ENCODE measurements at places on chromosomes 12 and 14.

DNA sequence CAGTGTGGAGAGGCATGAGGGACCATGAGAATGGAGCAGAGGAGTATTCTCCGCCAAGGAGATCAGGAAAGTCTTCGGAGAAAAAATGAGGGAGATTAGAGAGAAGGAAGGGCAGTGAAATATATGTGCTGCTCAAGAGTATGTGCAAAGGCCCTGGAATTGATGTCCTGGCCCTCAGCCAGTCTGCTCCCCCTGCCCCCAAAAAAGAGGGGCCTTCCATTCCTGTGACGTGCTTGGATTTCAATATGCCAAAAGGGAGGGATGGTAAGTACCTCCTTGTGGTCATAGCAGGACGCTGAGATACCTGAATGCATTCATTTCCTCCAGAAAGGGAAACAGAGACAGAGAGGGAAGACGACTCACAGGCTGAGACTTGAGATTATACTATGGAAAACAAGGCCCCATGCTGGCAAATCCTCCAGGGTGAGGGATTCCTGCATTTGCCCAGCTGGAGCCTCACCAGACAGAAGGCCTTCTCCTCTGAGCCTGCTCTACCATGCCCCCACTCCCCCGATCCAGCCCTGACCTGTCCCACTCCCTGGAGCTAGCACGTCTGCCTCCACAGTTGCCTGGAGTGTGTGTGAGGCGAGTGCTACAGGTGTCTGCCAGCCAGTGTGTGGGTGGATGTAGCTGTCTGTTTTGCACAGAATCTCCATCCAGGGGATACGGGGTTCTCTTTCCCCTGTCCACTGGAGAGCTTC is 3.9 kb upstream of the RARG start:
- DNase-seq: no peak

GRCh38 chr12:121060149-121061001 is 21.3 kb upstream of the OASL start:
- no peak for DNase-seq

DNA sequence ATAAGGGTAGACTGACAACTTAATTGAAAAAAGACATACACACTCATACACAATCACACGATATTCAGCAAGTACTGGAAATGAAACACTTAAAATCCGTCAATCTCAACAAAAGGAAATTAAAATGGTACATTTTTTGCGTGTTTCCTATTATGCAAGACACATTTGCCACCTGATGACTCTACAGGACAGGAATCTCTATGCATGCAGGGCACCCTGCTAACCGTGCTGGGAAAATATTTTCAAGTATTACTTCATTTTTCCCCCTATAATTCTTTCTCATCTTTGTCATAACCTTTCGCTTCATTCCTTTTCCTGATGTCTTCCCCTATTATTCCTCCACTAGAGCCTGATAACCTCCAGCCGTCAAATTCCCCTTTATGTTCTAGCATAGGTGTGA is 150.2 kb downstream of the TMEM132D start:
- peak; percentile 47 for DNase-seq

GRCh38 chr14:79514700-79515099 is 696.6 kb downstream of the DIO2 start:
- DNase-seq: peak; percentile 45

DNA sequence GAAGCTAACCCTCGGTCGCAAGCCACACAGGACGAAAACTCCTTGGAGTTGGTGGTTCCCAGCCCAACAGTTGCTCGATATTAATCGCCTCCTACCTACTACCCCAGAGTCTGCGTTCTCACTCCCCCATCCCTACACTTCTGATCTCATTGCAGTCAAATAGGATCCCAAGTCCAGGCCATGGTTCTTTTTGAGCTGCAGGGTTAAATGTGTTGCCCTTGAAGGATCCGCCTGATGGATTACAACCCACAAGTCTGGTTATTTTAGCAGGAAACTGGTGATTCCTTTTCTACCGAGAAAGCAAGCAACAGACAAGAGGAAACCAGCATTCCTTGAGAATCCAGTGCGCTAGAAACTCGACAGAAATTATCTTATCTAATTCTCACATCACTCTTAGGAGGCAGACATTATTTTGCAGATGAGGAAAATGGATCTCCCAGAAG is 785 bp upstream of the NIN start:
- DNase-seq: no peak

- DNase-seq: no peak
These were observed 156.5 kb upstream of the RMST start for GRCh38 chr12:97306147-97306546.

GRCh38 chr12:27015730-27016076 is 1.5 kb upstream of the TM7SF3 start:
- DNase-seq: no peak

- no peak for DNase-seq
These were observed 1168.3 kb downstream of the BCL11B start for GRCh38 chr14:98103705-98104104.

DNA sequence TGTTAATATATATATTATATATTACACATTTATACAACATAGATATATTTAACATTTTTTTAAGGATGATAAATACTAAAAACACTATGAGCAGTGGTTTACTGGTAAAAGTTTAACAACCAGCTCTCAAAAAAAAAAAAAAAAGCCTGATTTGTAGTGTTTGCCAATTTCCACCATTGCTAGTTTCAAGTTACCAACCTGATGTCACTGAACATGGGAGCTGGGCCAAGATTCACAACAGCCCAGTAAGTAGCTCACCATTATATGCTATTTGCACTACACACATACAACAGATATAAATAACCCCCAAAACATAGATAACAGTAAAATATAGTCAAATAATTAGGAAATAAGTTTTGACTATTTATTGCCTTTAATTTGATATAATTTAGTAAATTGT is 28.9 kb upstream of the TMX1 start:
- no peak for DNase-seq

- DNase-seq: no peak
These were observed 15.2 kb downstream of the GPR84 start for GRCh38 chr12:54349036-54349435.

GRCh38 chr12:78641837-78642423 is 222.6 kb upstream of the SYT1 start:
- DNase-seq: no peak

GRCh38 chr12:78446555-78446954 is 418.0 kb upstream of the SYT1 start:
- no peak for DNase-seq

- no peak for DNase-seq
These were observed 2.4 kb downstream of the ULK1 start for GRCh38 chr12:131896811-131897270.

DNA sequence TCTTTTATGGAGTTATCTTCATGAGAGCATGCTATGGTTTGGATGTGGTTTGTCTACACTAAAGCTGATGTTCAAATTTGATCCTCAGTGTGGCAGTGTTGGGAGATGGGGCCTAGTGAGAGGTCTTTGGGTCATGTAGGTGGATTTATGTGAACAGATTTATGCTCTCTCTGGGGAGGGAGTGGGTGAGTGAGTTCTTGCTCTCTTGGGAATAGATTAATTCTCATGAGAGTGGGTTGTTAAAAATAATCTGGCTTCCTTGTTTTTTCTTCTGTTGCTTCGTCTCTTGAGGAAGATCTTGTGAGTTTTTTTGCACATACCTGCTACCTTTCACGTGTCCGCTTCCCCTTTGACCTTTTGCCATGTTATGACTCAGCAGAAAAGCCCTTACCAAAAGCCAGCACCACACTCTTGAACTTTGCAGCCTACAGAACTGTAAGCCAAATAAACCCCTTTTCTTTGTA is 20.5 kb downstream of the DERA start:
- DNase-seq: no peak

DNA sequence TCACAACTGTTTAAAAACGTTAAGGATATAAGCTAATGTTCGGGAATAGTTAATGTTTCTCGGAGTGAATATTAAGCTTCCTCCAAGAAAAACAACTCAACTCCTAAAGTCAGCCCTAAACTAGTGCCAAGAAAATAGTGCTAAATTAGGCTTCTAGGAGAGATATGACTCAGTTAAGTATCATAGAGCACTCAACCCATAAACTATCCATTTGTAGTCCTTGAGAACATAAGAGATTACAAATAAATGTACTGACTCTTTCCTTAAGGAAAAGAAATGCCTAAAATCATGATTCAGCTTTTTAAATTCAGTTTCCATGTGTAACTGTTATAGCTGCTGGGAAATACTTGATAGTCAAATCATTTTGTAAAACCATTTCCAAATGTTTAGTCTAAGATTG is 117.1 kb downstream of the HMGA2 start:
- DNase-seq: peak; percentile 92

GRCh38 chr12:9106610-9107541 is 8.8 kb downstream of the A2M start:
- no peak for DNase-seq

- peak; percentile 93 for DNase-seq
These were observed 766.2 kb downstream of the FLRT2 start for GRCh38 chr14:86296173-86296572.

GRCh38 chr12:6135071-6135470 is 10.6 kb upstream of the VWF start:
- DNase-seq: no peak

GRCh38 chr14:68585690-68586089 is 207.2 kb downstream of the ZFP36L1 start:
- DNase-seq: peak; percentile 96

GRCh38 chr12:114405519-114406271 is at the start of gene TBX5:
TSS of gene TBX5 (minus strand) at chr12:114406144. CDS start at chr12:114403898, 2,246 bp downstream.
- DNase-seq: no peak

DNA sequence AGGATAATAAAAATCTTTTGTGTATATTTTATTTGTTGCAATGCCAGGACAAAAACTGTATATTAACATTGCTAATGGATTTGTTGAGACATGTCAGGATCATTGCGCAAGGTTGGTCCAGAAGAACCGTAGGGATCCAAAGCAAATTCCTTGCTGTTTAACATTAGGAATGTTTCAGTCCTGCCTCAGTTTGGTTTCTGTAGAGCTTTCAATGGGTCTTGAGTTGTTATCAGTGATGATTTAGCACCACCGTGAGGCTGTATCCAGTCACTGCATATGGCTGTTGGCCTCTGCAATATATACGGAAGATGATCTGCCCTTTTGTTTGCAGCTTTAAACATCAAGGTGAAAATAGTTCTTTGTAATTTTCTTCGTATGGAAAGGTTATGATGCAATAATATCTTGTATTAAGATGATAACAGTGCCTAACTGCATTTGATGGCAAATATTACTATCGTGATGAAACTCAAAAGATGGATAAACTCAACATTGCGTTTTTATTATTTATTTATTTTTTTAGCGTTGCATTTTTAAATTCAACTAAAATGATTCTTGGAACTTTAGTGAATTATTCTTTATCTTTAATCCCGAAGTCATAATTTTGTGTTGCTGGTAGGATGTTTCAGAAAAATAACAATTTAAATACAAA is 231.2 kb downstream of the AKAP6 start:
- DNase-seq: peak; percentile 70

DNA sequence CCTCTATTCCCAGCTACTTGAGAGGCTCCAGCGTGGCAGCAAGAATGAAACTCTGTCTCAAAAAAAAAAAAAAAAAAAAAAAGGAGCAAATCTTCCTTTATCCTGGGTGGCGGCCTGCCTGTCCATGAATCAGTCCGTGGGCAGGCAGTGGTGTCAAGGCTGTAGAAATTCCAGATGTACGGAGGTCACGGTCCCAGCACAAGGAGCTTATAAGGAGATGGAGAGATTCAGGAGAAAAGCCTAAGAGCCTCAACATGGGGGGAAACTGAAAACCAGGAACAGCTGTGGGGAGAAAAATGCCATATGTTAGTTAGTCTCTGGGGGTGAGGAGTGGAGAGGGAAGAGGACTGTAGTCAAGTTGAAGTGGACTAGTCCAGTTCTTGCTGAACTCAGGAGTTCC is 130.5 kb upstream of the CRY1 start:
- no peak for DNase-seq

DNA sequence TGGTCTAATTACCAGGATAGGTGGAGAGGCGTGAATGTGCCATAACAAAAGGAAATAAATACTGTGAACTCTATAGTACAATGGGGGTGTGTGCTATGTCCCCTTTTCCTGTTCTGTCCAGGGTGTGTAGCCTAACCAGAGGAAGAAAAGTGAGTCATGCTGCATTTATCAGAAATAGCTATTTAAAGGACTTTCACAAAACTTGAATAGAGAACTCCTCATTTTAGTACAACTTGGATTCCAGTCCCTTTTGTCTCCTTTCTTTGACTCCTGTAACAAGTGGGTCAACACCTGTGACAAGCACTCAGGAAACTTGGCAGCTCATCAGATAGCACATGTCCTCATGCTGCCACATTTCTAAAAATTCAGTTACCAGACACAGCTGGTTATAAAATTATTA is 123.4 kb downstream of the CCDC91 start:
- DNase-seq: no peak

DNA sequence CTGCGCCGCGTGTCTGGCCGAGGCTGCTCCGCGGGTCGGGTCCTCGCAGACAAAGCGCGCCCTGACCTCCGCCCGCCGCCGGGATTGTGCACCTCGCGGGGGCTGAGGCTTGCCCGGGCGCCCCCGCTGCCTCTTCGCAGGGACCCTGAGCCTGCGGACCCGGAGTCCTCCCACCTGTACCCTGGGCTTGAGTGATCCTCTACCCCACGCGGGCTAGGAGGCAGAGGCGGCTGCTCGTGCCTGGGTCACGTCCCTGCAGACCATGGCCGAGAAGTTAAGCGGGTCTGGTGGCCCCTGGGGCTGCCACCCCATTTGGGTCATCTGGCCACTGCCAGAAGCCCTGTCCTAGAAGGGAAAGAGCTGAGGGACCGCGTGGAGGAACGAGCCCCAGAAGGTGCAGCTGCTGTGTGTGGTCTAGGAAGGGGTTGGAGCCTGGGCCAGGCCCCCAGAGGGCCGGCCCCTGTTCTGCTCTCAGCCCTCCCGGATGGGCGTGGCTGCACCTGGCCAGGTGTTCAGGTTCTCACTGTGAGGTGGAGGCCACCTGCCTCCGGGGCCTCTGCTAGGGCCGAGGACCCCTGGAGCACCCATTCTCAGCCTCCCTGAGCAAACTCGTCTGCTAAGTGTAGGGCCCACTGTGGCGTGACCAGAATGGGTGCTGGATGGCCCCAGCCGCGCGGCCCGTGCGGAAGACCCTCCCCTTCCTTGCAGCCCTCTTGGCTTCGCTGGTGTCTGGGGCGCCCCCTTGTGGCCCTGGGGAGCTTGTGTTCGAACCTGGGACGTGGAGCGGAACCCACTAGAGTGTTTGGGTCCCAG is 49.6 kb downstream of the LRCOL1 start:
- DNase-seq: no peak

- DNase-seq: no peak
These were observed 224.9 kb downstream of the APAF1 start for GRCh38 chr12:98869886-98870503.

DNA sequence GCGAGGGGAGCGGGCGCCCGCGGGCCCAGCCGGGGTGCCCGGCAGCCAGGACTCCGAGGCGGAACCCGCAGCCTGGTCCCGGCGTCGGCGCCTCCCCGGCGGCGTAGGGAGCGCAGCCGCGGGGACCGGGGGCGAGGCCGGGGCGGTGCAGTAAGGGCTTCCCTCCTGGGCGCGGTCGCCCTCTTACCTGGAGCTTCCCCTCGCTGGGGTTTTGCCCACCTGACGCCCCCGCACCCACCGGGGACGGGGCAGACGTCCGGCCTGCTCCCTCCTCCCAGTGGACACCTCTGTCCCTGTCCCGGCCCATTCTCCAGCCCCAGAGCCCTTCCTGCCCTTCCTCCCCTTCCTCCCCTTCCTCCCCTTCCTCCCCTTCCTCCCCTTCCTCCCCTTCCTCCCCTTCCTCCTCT is 413 bp upstream of the TUBA1C start:
- no peak for DNase-seq
